ENCODE measurements at places on chromosomes 11 and 22.

GRCh38 chr22:25567251-25567675 lies 2.8 kb downstream of the GRK3 start:
- DNase-seq, result no peak

- no peak for DNase-seq
Observed at GRCh38 chr11:10561947-10562346, 6.5 kb downstream of the LYVE1 start.

DNA sequence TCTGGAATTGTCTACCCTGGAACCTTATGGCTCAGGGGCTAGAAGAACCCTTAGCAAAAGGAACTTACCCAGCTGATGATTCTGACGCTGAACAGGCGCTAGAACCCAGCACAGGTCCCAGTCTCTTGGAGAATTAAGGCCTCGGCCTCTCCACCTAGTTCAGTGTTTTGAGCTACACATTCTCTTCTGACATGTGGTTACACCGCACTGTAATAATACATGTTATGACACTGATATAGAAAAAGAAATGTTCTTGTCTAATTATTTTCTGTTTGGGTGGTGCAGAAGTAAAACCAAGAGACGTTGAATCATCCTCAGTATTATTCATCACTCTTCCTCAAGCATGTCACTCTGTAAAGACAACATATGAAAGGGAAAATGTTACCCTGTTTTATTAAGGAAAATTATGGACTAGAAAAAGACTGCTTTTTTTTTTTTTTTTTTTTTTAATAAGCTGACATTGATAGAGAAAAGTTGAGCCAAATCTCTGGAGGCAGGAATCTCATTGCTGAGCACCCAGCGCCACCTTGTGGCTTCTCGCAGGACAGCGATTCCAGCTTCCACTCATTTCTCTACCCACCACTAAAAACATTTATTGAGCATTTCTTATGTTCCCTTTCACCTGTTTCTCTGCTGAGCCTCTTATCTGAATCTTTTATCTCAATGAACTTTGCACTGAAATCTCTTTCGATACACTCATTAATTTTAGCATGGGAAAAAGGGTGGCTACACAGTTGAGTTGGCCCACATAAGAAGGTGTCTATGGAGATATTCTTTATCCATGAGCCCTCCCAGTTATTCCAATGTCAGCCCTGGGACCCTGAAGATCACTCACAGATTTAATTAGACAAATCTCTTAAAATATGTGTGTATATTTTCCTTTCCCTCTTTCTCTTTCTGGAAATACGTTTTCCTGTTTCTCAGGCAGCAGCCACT lies 12.6 kb upstream of the APLNR start:
- DNase-seq, result peak; percentile 71

- no peak for DNase-seq
Observed at GRCh38 chr11:110606415-110606814, 105.8 kb downstream of the ARHGAP20 start.

DNA sequence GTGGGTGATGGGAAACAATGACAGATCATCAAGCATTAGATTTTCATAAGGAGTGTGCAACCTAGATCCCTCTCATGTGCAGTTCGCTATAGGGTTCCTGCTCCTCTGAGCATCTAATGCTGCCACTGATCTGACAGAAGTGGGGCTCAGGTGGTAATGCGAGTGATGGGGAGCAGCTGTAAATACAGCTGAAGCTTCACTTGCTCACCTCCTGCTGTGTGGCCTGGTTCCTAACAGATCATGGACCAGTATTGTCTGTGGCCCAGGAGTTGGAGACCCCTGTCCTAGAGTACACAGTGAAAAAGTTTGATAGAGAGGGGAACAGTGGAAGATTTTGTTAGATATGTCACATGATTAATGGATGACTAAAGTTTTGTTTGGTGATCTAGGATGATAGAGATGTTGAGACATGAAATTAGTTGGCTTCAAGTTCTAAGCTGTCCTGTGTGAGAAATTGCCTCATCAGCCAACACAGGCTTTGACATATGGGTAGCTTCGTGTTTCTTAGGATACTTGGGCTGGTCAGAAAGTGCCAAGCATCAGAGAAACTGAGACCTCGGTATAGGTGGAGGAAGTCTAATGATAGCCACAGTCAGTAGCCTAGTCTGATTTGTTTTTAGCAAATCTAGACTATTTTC lies 47.4 kb downstream of the ARHGEF12 start:
- DNase-seq, result no peak

DNA sequence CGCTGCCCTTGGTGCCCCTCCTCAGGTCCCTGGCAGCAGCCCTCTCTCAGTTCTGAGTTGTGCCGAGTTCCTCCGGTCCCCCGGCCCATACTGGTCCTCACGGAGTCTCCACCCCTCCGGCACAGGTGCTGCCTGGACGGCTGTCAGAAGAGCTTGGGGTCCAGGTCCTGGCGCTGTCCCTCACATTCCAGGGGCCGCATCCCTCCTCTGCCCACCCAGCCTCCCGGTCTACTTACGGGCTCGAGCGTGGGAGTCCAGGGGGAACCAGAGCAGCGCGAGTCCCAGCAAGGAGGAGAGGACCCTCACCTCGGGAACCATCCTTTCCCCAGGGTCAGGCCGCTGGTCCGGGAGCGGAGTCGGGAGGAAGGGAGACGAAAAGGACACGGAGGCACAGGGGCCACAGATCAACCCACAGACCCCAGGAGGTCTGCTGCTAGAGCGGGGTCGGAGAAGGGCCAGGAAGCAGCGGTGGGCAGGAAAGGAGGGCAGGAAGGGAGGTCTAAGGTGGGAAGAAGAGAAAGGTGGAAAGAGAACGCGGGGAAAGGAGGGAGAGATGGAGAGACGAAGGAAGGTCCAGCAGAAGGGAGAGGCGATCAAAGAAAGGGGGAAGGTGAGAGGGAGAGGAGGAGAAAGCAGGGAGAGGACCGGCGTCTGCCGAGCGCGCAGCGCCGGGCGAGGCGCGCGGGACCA lies 510 bp downstream of the CHRDL2 start:
- DNase-seq, result no peak

GRCh38 chr11:95937358-95937757 lies 13.5 kb upstream of the MTMR2 start:
- no peak for DNase-seq

GRCh38 chr11:64742889-64743590 lies 902 bp downstream of the RASGRP2 start:
- DNase-seq, result no peak

All from brain microvascular endothelial cell (primary cell).